ENCODE measurements at places on chromosomes 6 and 20.

GRCh38 chr6:117547688-117548621 is 54.4 kb downstream of the GOPC start:
- no peaks in the 10 kb centered on the region for H3K36me3 ChIP-seq
- H3K27ac ChIP-seq = no peak overlapping the region
- peak; percentile 29 for DNase-seq
- peaks cover 27% of the 10 kb centered on the region for H3K4me1 ChIP-seq
- H3K4me3 ChIP-seq = peak overlapping the region; percentile 83
- peaks cover 19% of the 10 kb centered on the region for H3K27me3 ChIP-seq

- no peaks in the 10 kb centered on the region for H3K36me3 ChIP-seq
- peaks cover 37% of the 10 kb centered on the region for H3K4me1 ChIP-seq
- H3K27ac ChIP-seq = peak overlapping the region; percentile 52
- H3K27me3 ChIP-seq = peaks cover 26% of the 10 kb centered on the region
Measured at GRCh38 chr20:44071057-44071456, 115.9 kb downstream of the JPH2 start.

- H3K27ac ChIP-seq = no peak overlapping the region
- no peak for DNase-seq
- no peak overlapping the region for H3K4me3 ChIP-seq
- no peaks in the 10 kb centered on the region for H3K27me3 ChIP-seq
- no peaks in the 10 kb centered on the region for H3K4me1 ChIP-seq
- no peaks in the 10 kb centered on the region for H3K36me3 ChIP-seq
Measured at GRCh38 chr20:19554666-19555065, 203.4 kb upstream of the RIN2 start.

DNA sequence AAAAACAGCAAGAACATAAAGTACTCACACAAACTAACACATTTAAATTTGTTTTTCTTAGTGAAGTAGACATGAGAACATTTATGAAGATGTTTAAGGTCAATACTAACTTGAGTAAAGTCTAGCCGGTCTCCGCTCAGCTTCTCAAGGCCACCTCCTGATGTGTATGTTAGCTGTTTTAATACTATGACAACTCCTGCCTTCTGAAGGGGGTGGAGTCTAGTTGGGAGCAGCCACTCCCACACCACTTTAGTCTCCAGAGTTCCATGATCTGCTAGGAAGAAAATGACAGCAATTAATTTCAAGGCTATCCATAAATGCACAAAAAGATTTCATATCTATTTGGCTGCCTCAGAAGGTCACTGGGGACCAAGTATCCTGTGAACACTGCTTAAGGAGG is at the start of gene GSTA3:
GSTA3 (minus strand) TSS at position 168 of the 400 bp plus-strand sequence. CDS start 3,864 bp downstream, outside the sequence.
- peaks cover 6% of the 10 kb centered on the region for H3K4me1 ChIP-seq
- H3K4me3 ChIP-seq = no peak within 1 kb of the TSS
- H3K27me3 ChIP-seq = peaks cover 15% of the 10 kb centered on the region
- no peak for DNase-seq
- no peaks in the 10 kb centered on the region for H3K36me3 ChIP-seq
- no peak within 1 kb of the TSS for H3K27ac ChIP-seq

- peak overlapping the region; percentile 75 for H3K4me3 ChIP-seq
- H3K4me1 ChIP-seq = peaks cover 37% of the 10 kb centered on the region
- H3K36me3 ChIP-seq = no peaks in the 10 kb centered on the region
- DNase-seq = peak; percentile 71
Measured at GRCh38 chr6:111441678-111442243, 41.3 kb downstream of the REV3L start.

GRCh38 chr20:15528391-15529111 is 1044.7 kb downstream of the KIF16B start:
- peaks cover 15% of the 10 kb centered on the region for H3K27me3 ChIP-seq
- no peaks in the 10 kb centered on the region for H3K4me1 ChIP-seq
- no peak overlapping the region for H3K4me3 ChIP-seq
- H3K27ac ChIP-seq = no peak overlapping the region
- H3K36me3 ChIP-seq = peaks cover 4% of the 10 kb centered on the region

- H3K4me3 ChIP-seq = no peak overlapping the region
- H3K36me3 ChIP-seq = no peaks in the 10 kb centered on the region
- no peaks in the 10 kb centered on the region for H3K4me1 ChIP-seq
Measured at GRCh38 chr6:79646006-79646405, 14.9 kb downstream of the SH3BGRL2 start.

DNA sequence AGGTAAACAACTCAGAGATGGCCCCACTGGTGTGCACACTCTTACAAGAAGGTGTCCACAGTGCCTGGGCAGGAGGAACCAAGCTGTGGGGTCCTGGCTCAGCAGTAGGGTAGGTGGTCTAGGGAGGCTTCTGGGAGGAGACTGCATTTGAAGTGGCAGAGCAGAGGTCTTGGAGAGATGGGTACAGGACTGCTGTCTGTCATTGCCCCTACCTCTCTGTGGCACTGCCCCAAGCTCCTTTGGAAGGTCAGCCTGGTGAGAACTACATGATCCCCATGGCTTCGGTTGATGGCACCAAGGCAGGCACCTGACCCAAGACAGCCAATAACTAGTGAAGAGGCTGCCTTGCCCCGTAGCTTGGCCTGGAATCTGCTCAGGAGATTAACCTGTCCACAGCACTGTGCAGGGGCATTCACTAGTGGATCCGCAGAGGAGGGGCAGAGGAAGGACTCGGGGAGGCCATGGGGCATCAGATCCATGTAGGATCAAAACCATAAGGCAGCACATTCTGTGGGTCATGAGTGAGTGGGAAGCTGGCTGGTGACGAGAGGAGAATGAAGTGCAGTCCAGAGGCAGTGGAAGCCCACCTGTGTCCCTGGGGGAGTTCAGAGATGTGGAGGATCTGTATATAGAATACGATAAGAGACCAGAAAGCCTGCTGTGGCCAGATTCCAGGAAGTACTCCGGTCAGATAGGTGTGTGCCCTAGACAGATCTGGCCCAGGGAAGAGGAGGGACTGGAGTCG is 162.0 kb downstream of the GRM4 start:
- DNase-seq = no peak
- peaks cover 9% of the 10 kb centered on the region for H3K27me3 ChIP-seq
- H3K4me3 ChIP-seq = no peak overlapping the region
- H3K27ac ChIP-seq = no peak overlapping the region

GRCh38 chr20:41308290-41308711 is 9.2 kb downstream of the ZHX3 start:
- no peak for DNase-seq
- no peak overlapping the region for H3K4me3 ChIP-seq
- H3K27me3 ChIP-seq = no peaks in the 10 kb centered on the region
- H3K36me3 ChIP-seq = peaks cover 8% of the 10 kb centered on the region
- no peak overlapping the region for H3K27ac ChIP-seq
- H3K4me1 ChIP-seq = peaks cover 27% of the 10 kb centered on the region

- H3K4me1 ChIP-seq = no peaks in the 10 kb centered on the region
- no peaks in the 10 kb centered on the region for H3K27me3 ChIP-seq
- no peak for DNase-seq
- H3K27ac ChIP-seq = no peak overlapping the region
- H3K4me3 ChIP-seq = no peak overlapping the region
- no peaks in the 10 kb centered on the region for H3K36me3 ChIP-seq
Measured at GRCh38 chr6:133352046-133352445, 110.9 kb downstream of the EYA4 start.

GRCh38 chr20:50520222-50520880 is 10.2 kb downstream of the PTPN1 start:
- H3K36me3 ChIP-seq = no peaks in the 10 kb centered on the region
- DNase-seq = no peak
- H3K4me3 ChIP-seq = peak overlapping the region; percentile 93
- H3K27me3 ChIP-seq = no peaks in the 10 kb centered on the region

- H3K4me3 ChIP-seq = no peak overlapping the region
- H3K27ac ChIP-seq = no peak overlapping the region
- H3K36me3 ChIP-seq = no peaks in the 10 kb centered on the region
Measured at GRCh38 chr20:38633577-38634093, 32.0 kb downstream of the ARHGAP40 start.

GRCh38 chr6:49570474-49571079 is 20.1 kb downstream of the C6orf141 start:
- H3K4me1 ChIP-seq = no peaks in the 10 kb centered on the region
- H3K27me3 ChIP-seq = peaks cover 10% of the 10 kb centered on the region
- no peak for DNase-seq
- no peak overlapping the region for H3K27ac ChIP-seq
- no peak overlapping the region for H3K4me3 ChIP-seq
- H3K36me3 ChIP-seq = no peaks in the 10 kb centered on the region

GRCh38 chr20:35823937-35824336 is 52.1 kb downstream of the PHF20 start:
- no peak overlapping the region for H3K4me3 ChIP-seq
- H3K4me1 ChIP-seq = peaks cover 35% of the 10 kb centered on the region
- peak overlapping the region; percentile 85 for H3K27ac ChIP-seq

GRCh38 chr6:88855541-88856147 is 107.8 kb downstream of the RNGTT start:
- H3K4me1 ChIP-seq = no peaks in the 10 kb centered on the region
- no peak overlapping the region for H3K27ac ChIP-seq
- H3K4me3 ChIP-seq = no peak overlapping the region
- H3K36me3 ChIP-seq = peaks cover 18% of the 10 kb centered on the region
- DNase-seq = no peak
- H3K27me3 ChIP-seq = no peaks in the 10 kb centered on the region

- H3K36me3 ChIP-seq = no peaks in the 10 kb centered on the region
- DNase-seq = no peak
- no peak overlapping the region for H3K4me3 ChIP-seq
- H3K4me1 ChIP-seq = no peaks in the 10 kb centered on the region
Measured at GRCh38 chr6:138086573-138087196, 20.5 kb downstream of the PERP start.

- H3K4me1 ChIP-seq = peaks cover under 1% of the 10 kb centered on the region
- H3K27ac ChIP-seq = no peak overlapping the region
- H3K4me3 ChIP-seq = no peak overlapping the region
- DNase-seq = no peak
Measured at GRCh38 chr6:15677822-15678221, 15.0 kb upstream of the DTNBP1 start.

DNA sequence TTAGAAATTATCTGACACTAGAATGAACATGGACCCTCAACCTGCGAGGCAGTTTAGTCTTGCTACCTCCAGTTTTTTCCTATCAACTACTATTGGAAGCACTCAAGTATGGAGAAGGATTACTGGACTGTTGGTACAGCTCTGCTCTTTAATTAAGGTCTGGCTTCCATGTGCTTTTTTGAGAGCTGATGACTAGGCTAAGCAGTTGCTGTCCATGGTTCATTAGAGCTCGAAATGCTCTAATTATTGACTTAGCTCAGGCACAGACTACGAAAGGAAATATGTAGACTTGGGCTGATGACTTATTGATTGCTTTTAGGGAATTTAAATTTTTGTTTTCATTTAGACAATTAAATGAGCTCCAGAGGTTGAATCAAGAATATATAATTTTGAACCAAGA is 1281.6 kb downstream of the HACE1 start:
- no peaks in the 10 kb centered on the region for H3K4me1 ChIP-seq
- no peaks in the 10 kb centered on the region for H3K27me3 ChIP-seq
- no peak overlapping the region for H3K27ac ChIP-seq
- H3K36me3 ChIP-seq = no peaks in the 10 kb centered on the region
- no peak overlapping the region for H3K4me3 ChIP-seq
- DNase-seq = no peak

GRCh38 chr6:1190366-1190765 is 121.5 kb upstream of the FOXQ1 start:
- H3K27ac ChIP-seq = no peak overlapping the region
- H3K36me3 ChIP-seq = no peaks in the 10 kb centered on the region
- H3K4me3 ChIP-seq = no peak overlapping the region
- no peak for DNase-seq

- H3K36me3 ChIP-seq = no peaks in the 10 kb centered on the region
- H3K4me3 ChIP-seq = no peak overlapping the region
- no peak for DNase-seq
- peaks cover 32% of the 10 kb centered on the region for H3K27me3 ChIP-seq
- H3K4me1 ChIP-seq = no peaks in the 10 kb centered on the region
- no peak overlapping the region for H3K27ac ChIP-seq
Measured at GRCh38 chr6:159390381-159390780, 221.2 kb downstream of the FNDC1 start.

- no peak for DNase-seq
- H3K36me3 ChIP-seq = no peaks in the 10 kb centered on the region
- H3K4me1 ChIP-seq = peaks cover 44% of the 10 kb centered on the region
Measured at GRCh38 chr20:45998337-45998736, 10.4 kb upstream of the MMP9 start.

- H3K4me3 ChIP-seq = no peak overlapping the region
- H3K27ac ChIP-seq = no peak overlapping the region
- H3K27me3 ChIP-seq = peaks cover 4% of the 10 kb centered on the region
- H3K36me3 ChIP-seq = no peaks in the 10 kb centered on the region
Measured at GRCh38 chr20:39568109-39568508, 606.0 kb downstream of the DHX35 start.

GRCh38 chr20:17938871-17939619 is 29.5 kb downstream of the SNX5 start:
- H3K4me3 ChIP-seq = no peak overlapping the region
- H3K27ac ChIP-seq = peak overlapping the region; percentile 75
- H3K27me3 ChIP-seq = no peaks in the 10 kb centered on the region

- no peak overlapping the region for H3K4me3 ChIP-seq
- DNase-seq = no peak
- no peak overlapping the region for H3K27ac ChIP-seq
- no peaks in the 10 kb centered on the region for H3K4me1 ChIP-seq
- peaks cover 30% of the 10 kb centered on the region for H3K27me3 ChIP-seq
Measured at GRCh38 chr20:1792274-1792673, 102.9 kb upstream of the SIRPA start.

DNA sequence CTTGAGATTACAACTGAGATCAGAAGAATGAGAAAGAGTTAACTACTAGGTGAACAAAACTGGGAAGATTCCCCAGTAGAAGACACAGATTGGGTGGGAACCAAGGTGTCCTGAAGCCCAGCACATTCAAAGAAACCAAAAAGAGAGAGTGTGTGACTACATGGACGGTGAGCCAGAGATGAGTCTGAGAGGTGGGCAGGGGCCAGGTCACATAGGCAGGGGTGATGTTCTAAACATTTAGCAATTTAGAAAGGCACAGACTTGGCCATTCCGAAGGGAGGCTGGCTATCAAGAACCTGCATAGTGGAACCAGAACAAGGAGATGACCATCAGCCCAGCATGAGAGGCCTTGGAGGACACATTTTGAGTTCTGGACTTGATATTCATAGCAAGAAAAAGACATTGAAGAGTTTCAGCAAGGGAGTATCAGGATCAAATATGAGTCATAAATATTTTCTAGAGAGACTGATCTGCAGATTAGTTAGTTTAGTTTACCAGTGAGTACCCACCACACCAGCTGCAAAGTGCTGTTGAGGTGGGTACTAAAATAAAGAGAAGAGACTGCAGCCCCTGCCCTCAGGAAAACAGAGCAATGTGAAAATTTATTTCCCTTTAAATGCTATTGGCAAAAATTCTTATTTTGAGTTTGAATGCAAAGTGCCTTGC is 340.5 kb upstream of the PRDM1 start:
- DNase-seq = no peak
- no peak overlapping the region for H3K27ac ChIP-seq
- H3K36me3 ChIP-seq = no peaks in the 10 kb centered on the region
- H3K4me1 ChIP-seq = peaks cover 7% of the 10 kb centered on the region

GRCh38 chr20:15951658-15952057 is 621.6 kb downstream of the KIF16B start:
- H3K4me3 ChIP-seq = no peak overlapping the region
- peaks cover 7% of the 10 kb centered on the region for H3K36me3 ChIP-seq
- DNase-seq = no peak

Measured in naive B cell (primary cell).